GM13977 (cell line): ENCODE measurements at places on chromosomes 7 and 10.

GRCh38 chr7:139985811-139986210, 76.9 kb downstream of the PARP12 start:
- no peak for DNase-seq

GRCh38 chr10:116730464-116731260, 11.7 kb downstream of the HSPA12A start:
- DNase-seq, result no peak

DNA sequence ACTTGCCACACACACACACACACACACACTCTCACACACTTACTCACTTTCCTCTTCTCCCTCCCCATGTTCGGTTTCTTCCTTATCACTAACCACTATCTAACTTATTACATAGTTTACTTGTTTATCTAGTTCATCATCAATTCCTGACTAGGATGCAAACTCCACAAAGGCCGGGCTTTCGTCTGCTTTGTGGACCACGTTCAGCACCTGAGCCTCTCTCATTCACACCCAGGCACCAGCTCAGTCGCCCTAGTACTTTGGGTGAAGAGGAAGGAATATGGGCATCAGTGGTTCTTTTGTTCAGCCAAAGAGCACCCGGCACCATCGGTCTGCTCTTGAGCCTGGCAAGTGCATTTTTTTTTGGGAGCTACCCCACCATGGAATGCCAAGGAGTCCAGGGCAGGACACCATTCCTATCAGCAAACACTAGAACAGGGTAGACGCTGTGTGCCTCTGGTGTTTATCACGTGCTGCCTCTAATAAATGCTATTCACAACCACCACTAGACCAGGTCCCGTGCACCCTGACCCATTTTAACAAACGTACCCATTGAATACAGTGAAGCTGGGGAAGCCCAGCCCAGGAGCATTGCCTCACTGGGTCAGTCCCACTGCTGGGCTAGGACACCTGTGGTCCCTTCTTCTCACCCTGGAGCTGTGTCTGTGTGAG, 2.2 kb downstream of the C10orf67 start:
- DNase-seq, result no peak

GRCh38 chr7:131027287-131027773, 293.3 kb upstream of the KLF14 start:
- DNase-seq, result no peak

GRCh38 chr10:92727550-92727949, 37.8 kb downstream of the HHEX start:
- no peak for DNase-seq

GRCh38 chr7:100157069-100157333, 1.5 kb downstream of the TRAPPC14 start:
- peak; percentile 51 for DNase-seq

- DNase-seq, result no peak
Observed at GRCh38 chr7:17782216-17782549, 158.1 kb downstream of the SNX13 start.

GRCh38 chr10:27457966-27458365, 46.1 kb upstream of the RAB18 start:
- no peak for DNase-seq

GRCh38 chr7:124201768-124202349, 169.0 kb upstream of the TMEM229A start:
- no peak for DNase-seq

- no peak for DNase-seq
Observed at GRCh38 chr7:150382123-150382843, 3.2 kb downstream of the ZNF775 start.

GRCh38 chr7:20216406-20217036, 663 bp downstream of the MACC1 start:
- DNase-seq, result no peak

GRCh38 chr10:52654201-52654600, 118.4 kb downstream of the MBL2 start:
- no peak for DNase-seq

DNA sequence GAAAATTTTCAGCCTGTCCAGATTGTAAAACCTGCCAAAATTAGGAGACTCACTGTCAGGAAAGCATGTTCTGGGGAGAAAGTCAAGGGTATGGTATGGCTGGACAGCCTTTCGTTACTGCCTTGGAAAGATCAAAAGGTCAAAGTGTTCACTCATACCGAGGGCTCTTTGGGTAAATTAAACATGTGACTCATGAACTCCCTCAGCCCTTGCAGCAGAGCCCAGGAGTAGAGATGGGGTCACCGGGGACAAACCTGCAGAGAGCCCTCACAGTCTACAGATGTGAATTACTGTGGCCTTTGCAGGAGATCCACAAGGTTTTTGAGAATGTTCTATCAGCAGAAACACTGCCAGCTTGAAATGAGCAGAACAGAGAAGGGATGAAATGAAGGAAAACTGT, 275.7 kb downstream of the KLF6 start:
- no peak for DNase-seq

DNA sequence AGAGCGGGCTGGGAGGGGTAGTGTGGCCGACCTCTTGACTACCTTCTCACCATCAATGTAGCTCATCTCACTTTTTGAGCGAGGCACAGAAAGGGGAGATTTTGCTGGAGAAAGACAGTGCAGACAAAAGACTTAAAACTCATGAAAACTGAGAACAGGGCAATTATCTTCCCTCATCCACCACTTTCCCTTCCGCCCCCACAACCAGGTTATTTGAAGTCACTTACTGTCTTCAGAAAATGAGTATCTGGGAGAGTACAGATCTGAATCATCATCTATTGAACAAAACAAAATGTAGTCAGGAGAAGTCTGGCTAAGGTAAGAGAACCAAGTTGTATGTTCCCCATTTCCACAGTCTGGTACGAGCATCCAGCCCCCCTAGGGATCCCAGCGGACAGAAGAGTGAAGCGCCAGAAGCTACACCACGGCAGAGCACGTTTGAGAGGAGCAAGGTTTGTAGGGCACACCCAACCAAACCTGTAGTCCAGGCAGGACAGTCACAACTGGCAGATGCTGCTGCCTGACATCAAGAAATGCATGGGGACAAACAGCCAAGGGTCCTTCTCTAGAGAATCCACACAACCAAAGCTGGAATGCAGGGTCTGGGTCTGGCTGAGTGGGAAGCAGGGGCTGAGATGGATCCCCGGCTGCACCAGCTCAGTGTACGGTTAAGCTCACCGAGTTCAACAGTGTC, 93.4 kb upstream of the PDLIM1 start:
- no peak for DNase-seq

- DNase-seq, result no peak
Observed at GRCh38 chr7:913736-914520, 37.6 kb downstream of the GET4 start.

GRCh38 chr10:51230887-51231585, 156.7 kb downstream of the PRKG1 start:
- no peak for DNase-seq

GRCh38 chr10:132667342-132668047, 118.5 kb downstream of the NKX6-2 start:
- no peak for DNase-seq

DNA sequence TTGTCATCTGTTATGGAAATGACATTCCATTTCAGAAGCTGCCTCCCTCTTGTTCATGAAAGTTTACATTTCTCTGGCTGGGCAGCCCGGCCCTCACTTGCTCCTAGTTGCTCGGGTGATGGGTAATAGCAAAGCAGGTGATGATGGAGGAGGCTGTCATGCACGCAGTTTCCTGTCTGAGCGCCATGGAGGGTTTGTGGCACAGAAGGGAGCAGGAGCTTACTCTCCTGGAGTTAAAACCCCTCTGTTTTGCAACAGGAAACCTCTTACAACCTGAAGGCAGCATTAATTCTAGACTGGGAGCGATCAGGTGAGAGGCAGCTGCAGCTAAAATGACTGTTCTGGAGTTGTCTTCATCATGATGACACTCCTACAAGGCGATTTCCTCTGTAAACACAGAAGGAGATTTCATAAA, 34.1 kb upstream of the MKI67 start:
- DNase-seq, result no peak

DNA sequence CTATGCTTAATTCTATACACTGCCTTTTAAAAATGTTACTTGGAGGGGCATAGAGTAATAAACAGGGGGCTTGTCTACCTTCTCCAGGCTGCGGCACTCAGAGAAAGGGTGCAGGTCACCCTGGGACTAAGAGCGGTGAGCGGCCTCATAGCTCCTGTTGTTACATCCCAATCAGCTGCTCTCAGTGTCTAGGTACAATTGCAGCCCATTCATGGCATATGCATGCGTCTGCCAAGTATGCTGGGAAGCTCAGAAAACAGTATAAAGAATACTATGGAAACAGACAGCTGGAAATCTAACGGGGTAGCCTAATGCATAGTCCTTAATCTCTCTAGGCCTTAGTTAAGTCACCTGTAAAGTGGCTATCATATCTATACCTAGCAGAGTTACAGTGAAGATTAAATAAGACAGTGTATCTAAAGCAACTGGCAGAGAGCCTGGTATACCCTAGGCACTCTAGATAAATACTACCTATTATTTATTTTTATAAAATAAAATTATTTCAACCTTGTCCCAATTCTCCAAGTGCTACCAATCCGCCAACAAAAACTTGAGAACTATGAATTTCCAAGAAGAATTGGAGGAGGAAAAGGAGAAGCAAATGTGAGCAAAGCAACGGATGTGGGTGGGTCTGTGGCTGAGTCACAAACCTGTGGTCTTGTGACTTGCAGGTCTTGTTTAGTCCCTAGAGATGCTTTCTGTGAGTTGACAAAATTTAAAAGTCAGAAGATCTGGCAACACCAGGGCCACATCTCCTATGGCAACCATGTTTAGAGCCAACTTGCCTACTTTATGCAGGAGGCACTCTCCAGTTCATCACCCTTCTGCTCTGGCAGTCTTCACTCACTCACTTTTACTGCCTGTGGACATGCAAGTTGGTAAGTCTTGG, 183.0 kb downstream of the RAPGEF5 start:
- peak; percentile 19 for DNase-seq

GRCh38 chr10:90743291-90743690, 114.5 kb downstream of the HTR7 start:
- DNase-seq, result no peak

DNA sequence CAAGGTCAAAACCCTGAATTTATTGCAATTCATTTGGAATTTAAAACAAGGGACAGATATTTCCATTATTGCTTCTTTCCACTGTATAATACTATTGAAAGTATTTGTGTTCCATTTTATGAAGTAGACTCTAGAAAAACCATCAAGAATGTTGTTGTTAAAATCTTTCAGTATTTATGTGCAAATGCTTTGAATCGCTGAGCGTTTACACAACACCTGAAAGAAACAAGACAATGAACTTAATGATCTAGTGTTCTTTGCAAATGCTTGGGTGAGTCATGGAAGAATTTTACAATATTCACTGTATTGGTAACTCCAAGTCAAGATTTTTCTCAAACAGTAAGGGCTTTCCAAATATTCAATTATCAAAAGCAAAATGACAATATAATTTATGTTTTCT, 97.1 kb downstream of the VIPR2 start:
- DNase-seq, result no peak

GRCh38 chr10:128325788-128326187, 199.6 kb upstream of the MKI67 start:
- no peak for DNase-seq
